Hematopoietic multipotent progenitor cell treated with erythropoietin and hydrocortisone succinate and interleukin-3 and kit ligand, for 17 days (in vitro differentiated cells): ENCODE measurements at places on chromosomes 4 and X.

- DNase-seq = no peak
These were observed 133.1 kb downstream of the AKAP4 start for GRCh38 chrX:50067435-50068284.

DNA sequence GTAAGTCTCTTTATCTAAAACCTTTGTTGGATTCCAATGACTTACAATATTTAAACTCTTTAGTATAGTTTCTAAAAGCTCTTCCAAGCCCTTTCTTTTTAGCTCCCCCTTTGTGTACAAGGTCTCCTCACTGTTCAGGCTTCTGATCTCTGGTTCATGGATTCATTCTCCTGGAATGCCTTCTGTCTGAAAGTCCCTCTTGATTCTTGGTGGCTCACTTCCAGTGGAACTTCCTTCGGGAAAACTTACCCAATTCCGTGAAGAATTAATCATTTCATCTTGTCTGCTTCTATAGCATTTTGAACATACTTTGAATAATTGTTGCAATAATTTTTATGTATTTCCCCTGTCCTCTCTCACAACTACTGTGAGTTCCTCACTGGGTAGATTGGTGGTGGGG is 3.6 kb downstream of the ARHGAP24 start:
- DNase-seq = no peak

DNA sequence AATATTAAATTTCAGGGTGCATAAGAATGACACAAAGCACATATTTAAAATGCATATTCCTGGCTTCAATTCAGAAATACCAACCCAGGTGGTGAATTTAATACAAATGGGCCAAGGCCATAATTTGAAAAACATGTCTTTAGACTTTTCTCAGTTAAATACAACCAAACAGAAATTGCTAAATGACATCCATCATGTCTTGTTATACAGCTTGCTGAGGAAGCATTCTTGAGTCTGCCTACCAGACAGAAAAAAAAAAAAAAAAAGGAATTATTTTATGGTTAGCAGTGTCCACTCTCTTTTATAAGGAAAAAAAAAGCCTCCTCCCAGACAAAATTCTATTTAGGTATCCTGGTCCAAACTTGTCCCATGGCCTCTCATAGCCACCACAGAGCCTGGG is 119.1 kb downstream of the PAPSS1 start:
- DNase-seq = no peak

- DNase-seq = no peak
These were observed 253.0 kb downstream of the SHOX start for GRCh38 chrX:883588-883987.

DNA sequence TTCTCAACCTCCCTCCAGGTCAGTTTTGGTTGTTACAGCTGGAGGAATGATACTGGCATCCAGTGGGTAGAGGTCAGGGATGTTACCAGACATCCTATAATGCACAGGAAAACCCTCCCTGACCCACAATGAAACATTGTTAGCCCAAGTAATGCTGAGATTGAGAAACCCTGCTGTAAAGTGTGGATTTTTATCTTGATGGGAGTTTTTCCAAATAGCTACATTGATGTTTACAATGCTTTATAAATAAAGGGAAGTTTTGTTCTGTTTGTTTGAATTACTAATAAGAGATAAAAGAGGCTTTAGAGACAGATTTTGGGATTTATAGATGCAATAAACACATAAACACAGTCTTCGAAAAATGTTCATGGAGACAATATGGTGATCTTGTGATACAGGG is 194.0 kb upstream of the NUDT6 start:
- no peak for DNase-seq

DNA sequence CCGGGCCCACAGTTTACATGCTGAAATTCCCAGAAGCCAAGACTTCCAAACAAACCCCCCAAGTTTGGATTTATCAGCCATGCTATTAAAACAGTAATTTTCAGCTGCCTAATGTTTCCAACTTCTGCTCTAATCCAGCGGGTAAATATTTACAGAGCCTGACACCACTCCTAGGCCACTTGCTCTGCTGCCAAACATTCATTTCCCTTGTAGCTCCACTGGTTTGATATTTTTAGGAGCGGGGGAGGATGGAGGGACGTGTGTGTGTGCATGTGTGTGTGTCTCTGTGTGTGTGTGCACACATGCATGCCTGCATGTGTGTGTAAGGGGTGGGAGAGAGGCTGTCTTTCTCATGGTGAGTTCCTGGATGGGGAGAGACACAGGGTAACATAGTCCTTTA is 115.7 kb upstream of the PJA1 start:
- no peak for DNase-seq

GRCh38 chrX:45506149-45506730 is 305.6 kb upstream of the DIPK2B start:
- no peak for DNase-seq

- no peak for DNase-seq
These were observed 4.9 kb upstream of the ZNF630 start for GRCh38 chrX:48076343-48076742.

DNA sequence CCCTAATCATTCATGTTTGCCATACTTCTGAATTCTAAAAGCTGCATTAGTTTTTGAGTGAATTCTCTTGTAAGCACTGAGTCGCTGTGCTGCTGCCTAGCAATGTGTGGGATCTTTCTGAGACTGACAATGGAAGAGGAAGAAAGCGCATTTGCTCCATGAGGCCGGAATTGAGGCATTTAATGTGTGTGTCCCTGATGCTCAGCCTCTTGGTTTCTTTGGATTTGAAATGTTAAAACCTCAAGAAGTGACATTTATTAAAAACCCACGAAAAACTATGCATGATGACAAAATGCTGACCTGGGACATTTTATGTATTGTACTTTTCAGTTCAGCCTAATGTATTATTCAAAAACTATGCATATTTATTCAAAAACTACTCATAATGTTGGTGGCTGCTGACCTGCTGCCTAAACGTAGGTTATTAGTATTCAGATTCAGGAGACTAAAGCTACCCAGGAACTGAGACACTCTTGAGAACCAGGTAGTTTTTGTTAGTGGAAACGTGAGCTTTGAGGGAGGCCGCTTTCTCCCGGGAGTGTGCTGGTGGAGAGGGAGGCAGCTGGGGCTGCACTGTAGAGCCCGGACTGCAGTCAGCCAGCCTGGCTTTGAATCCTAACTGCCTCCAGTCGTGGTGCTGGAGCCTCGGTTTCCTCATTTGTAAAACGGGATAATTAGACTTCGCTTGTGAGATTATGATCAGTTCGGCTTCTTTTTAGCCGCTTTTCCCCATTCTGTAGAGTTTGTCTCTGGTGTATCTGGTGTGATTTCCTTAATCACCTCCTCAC is 11.3 kb downstream of the RGS12 start:
- no peak for DNase-seq

- no peak for DNase-seq
These were observed 5.5 kb downstream of the ARL9 start for GRCh38 chr4:56511098-56511497.
